CD8-positive, alpha-beta T cell (primary cell): ENCODE measurements at places on chromosomes 1 and 21.

- DNase-seq: no peak
These were observed 56.0 kb upstream of the CNIH3 start for GRCh38 chr1:224559981-224560728.

DNA sequence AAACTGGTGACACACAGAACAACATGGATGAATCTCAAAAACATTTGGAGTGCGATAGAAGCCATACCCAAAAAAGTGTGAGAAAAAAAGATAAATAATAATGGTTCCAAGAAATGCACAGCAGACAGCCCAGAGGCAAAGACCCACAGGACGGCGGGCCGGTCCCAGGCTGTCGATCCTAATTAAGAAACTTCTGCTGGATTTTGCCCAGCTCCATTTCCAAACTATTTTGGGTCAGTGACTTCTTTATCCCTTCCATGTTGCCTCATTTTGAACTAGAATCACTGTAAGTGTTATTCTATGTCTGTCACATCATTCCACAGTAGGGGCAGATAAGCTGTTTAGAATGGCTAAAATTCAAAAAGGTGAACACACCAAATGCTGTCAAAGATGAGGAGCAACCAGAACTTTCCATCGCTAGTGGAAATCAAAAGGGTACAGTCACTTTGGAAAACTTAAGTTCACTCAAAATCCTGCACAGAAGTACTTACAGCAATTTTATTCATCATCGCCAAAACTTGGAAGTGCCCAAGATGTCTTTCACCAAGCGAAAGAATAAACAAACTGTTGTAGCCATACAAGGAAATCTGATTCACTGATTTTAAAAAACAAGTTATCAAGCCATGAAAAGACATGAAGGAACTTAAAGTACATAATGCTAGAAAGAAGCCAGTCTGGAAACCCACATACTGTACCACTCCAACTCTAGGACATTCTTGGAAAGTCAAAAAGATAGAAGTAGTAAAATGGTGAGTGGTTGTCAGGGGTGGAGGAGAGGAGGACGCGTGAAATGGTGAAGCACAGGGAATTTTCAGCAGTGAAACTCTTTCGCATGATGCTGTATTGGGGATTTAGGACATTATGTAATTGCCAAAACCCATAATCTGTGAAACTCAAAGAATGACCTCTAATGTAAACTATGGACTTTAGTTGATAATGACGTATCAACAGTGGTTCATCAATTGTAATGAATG lies 7.5 kb downstream of the NBPF1 start:
- no peak for DNase-seq

DNA sequence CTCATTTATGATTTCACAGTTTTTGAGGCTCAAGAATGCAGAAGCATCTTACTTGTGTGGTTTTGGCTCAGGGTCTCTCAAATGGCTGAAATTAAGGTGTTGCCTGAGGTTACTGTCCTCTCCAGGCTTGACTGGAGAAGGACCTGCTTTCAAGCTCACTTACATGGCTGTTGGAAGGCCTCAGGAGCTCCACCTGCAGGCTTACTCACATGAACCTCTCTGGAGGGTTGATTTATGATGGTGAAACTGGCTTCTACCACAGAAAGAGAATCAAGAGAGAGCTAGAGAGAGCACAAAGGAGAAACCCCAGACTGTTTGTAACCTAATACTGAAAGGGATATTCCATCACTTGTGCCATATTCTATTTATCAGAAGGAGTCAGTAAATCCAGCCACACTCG lies 6.2 kb upstream of the KCNK2 start:
- no peak for DNase-seq

GRCh38 chr21:31176080-31176551 lies 137.8 kb upstream of the KRTAP19-8 start:
- no peak for DNase-seq

- no peak for DNase-seq
These were observed 22.2 kb downstream of the DESI2 start for GRCh38 chr1:244675167-244675566.

- DNase-seq: no peak
These were observed 44.5 kb downstream of the ZBTB17 start for GRCh38 chr1:15931401-15931800.

- DNase-seq: no peak
These were observed 26.3 kb upstream of the TINAGL1 start for GRCh38 chr1:31549809-31550620.

DNA sequence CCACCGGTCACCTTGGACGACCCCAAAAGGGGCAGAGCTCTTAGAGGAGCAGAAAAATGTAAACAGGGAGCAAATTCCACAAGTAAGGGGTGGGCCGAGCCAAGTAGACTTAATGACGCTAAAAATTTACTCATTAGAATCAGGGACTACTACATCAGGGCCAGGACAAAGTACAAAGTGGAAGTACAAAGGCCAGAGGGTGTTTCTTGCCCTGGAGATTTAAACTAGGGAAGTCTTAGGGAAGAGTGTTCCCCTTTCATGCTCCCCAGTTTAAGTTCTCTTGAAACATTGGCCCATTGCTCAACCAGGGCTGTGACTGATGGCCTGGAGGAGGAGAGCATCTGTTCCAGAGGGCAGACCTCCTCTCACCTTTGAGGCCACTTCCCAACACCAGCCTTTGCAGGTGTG lies 48.6 kb downstream of the BACH1 start:
- DNase-seq: no peak
